ENCODE measurements at places on chromosomes 12 and 14.

DNA sequence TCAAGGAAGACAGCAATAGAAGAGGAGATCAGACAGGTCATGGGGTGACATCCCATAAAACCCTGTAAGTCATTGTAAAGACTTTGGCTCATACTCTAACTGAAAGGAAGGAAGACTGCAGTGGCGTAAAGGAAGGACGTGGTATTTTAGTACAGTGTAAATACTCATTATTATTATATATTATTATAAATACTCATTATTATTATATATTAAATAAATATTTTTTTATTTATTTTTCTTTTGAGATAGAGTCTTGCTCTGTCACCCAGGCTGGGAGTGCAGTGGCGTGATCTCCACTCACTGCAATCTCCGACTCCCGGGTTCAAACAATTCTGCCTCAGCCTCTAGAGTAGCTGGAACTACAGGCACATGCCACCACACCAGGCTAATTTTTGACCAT, 15.1 kb upstream of the LRP10 start:
- no peak overlapping the region for H3K27ac ChIP-seq
- H3K4me1 ChIP-seq: no peaks in the 10 kb centered on the region
- no peak overlapping the region for H3K4me3 ChIP-seq
- DNase-seq: no peak
- H3K27me3 ChIP-seq: no peaks in the 10 kb centered on the region
- no peaks in the 10 kb centered on the region for H3K36me3 ChIP-seq

DNA sequence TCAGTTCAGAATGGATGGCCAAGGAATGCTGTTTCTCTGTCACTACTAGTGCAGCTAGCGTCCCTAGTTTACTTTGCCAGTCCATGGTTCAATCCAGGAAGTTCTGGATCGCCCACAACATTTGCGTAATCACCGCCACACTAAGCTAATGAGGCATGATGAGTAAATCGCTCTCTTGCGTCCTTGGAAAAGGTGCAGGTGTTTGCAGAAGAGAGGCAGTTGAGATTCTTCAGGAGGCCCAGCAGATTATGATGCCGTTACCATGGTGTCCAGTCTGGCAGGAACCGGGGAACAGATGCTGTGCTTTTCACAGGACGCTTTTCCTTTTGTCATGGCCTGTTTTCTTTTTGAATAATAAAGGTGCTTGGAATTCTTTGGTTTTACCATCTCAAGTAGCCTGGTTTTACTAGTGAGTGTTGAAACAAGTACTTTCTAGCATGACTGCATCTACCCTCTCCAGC, 9.0 kb downstream of the TPH2 start:
- no peak for DNase-seq
- H3K27ac ChIP-seq: no peak overlapping the region
- H3K4me1 ChIP-seq: no peaks in the 10 kb centered on the region
- H3K36me3 ChIP-seq: no peaks in the 10 kb centered on the region
- H3K4me3 ChIP-seq: no peak overlapping the region

DNA sequence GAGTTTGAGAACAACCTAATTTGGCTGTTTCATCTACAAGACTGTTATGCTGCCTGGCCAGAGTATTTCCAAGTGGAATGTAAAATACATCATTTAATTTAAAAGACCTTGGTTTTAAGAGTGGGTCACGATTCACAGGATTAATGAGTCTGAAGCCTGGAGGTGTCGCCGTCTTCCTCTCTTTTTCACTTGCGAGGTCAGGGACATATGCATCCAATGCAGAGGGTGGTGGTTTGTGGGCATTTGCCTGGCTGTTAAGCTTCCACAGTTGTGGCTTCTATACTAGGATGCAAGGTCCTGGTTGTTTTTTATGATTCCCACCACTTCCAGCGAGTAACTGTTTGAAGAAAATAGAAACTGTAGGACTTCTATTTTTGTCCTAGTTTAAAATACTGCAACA, 22.8 kb upstream of the RASSF3 start:
- peaks cover 5% of the 10 kb centered on the region for H3K4me1 ChIP-seq
- DNase-seq: no peak
- no peaks in the 10 kb centered on the region for H3K36me3 ChIP-seq
- H3K27ac ChIP-seq: no peak overlapping the region
- no peak overlapping the region for H3K4me3 ChIP-seq

DNA sequence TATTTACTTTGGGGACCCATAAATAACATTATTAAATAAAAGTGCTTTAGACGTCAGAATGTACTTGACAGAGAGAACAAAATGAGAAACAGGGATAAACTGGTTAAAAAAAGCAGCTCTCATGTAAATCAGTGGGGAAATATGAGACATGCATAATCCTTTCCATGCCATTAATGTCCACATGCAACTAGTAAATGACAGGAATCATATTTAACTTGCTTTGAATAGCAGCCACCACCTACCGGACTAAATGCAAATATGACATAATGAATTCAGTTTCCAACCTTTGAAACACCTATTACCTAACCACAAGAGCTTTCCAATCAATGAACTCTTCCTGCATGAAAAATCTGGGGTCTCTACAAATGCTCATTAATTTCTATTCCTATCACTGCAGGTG, 19.6 kb downstream of the FGD6 start:
- H3K4me1 ChIP-seq: no peaks in the 10 kb centered on the region
- H3K36me3 ChIP-seq: no peaks in the 10 kb centered on the region
- H3K27ac ChIP-seq: no peak overlapping the region
- no peak overlapping the region for H3K4me3 ChIP-seq
- H3K27me3 ChIP-seq: no peaks in the 10 kb centered on the region
- DNase-seq: no peak

DNA sequence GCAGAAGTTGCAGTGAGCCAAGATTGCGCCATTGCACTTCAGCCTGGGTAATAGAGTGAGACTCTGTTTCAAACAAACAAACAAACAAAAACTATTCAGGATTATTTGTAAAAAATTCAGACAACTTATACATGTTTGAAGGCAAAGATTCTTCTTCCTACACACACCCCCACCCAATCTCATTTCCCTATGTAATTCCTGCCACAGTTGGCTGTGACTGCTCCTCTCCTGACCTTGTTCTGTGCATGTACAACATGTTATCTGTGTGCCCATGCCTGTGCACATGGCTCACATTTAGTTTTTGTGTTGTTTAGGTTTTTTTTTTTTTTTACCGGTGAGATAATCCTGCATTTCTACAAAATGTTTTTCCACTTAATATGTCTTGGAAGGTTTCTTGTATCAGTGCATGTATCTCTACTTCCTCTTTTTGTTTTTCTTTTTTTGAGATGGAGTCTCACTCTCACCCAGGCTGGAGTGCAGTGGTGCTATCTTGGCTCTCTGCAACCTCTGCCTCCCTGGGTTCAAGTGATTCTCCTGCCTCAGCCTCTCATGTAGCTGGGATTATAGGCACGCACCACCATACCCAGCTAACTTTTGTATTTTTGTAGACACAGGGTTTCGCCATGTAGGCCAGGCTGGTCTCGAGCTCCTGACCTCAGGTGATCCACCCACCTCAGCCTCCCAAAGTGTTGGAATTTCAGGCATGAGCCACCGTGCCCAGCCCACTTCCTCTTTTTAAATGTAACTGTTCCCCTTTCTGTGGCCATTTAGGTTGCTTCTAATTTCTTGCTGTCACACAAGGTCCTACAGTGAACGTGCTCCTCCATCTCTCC, 8.7 kb downstream of the CFAP251 start:
- H3K27me3 ChIP-seq: no peaks in the 10 kb centered on the region
- no peaks in the 10 kb centered on the region for H3K36me3 ChIP-seq
- H3K4me3 ChIP-seq: no peak overlapping the region
- no peak overlapping the region for H3K27ac ChIP-seq
- DNase-seq: no peak
- H3K4me1 ChIP-seq: peaks cover 3% of the 10 kb centered on the region

- no peaks in the 10 kb centered on the region for H3K27me3 ChIP-seq
- H3K4me1 ChIP-seq: peaks cover 7% of the 10 kb centered on the region
- no peak overlapping the region for H3K27ac ChIP-seq
- H3K4me3 ChIP-seq: no peak overlapping the region
These were observed 23.8 kb upstream of the CATSPERB start for GRCh38 chr14:91755570-91756295.

DNA sequence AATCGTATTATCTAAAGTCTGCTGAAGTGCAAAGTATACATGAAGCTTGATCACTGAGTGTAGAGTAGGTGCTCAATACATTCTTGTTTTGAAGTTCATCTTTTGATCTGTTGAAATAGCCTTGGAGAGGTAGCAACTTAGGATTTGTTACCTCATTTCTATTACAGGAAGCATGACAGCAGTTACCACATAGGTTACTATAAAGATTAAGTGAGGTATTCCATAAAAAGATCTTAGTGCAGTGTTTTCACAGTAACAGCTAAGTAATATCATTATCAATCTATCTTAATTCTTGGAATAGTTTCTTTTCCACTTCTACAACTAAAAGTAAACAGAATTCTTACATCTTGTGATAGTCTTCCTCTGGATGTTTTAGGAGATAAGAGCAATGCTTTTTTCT, 50.9 kb downstream of the BTBD7 start:
- H3K27ac ChIP-seq: no peak overlapping the region
- DNase-seq: no peak
- H3K27me3 ChIP-seq: no peaks in the 10 kb centered on the region
- H3K36me3 ChIP-seq: no peaks in the 10 kb centered on the region
- H3K4me3 ChIP-seq: no peak overlapping the region
- H3K4me1 ChIP-seq: no peaks in the 10 kb centered on the region

DNA sequence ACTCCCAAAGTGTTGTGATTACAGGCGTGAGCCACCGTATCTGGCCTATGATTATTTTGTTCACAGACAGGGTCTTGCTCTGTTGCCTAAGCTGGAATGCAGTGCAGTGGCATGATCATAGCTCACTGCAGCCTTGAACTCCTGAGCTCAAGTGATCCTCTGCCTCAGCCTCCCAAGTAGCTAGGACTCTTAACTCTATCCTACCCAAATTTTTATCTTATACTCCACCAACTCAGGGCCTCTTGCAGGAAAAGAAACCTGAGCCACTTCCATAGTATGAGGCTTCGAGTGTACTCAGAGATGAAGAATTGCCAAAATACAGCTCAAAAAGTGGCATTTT, 828 bp downstream of the MMAB start:
- peaks cover 3% of the 10 kb centered on the region for H3K4me1 ChIP-seq
- no peak overlapping the region for H3K27ac ChIP-seq
- no peak for DNase-seq
- no peak overlapping the region for H3K4me3 ChIP-seq
- no peaks in the 10 kb centered on the region for H3K36me3 ChIP-seq
- H3K27me3 ChIP-seq: no peaks in the 10 kb centered on the region

DNA sequence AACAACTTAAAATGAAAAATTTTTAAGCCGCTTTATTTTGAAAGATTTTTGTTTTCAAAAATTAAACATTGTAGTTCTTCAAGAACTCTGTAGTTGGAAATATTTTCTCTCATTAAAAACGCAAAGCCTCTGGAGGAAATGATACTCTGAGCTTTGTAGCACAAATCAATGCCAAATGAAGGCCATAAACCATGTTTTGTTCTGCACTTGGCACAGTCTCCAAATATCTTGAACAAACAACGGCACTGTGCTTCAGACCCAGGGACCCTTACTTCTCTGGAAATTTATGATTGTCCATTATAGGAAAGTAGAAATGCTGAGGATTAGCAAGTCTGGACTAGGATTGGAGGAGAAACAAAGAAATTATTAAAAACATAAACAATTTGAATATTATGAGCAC, 160.8 kb upstream of the BMP4 start:
- H3K27ac ChIP-seq: no peak overlapping the region
- DNase-seq: no peak
- peaks cover 7% of the 10 kb centered on the region for H3K4me1 ChIP-seq
- no peaks in the 10 kb centered on the region for H3K27me3 ChIP-seq

GRCh38 chr14:58598028-58598803, 39.5 kb upstream of the DACT1 start:
- DNase-seq: no peak
- no peaks in the 10 kb centered on the region for H3K27me3 ChIP-seq
- H3K4me1 ChIP-seq: no peaks in the 10 kb centered on the region
- no peak overlapping the region for H3K4me3 ChIP-seq
- H3K36me3 ChIP-seq: no peaks in the 10 kb centered on the region

GRCh38 chr12:27619308-27619707, 76.9 kb upstream of the REP15 start:
- H3K36me3 ChIP-seq: no peaks in the 10 kb centered on the region
- DNase-seq: no peak
- no peak overlapping the region for H3K27ac ChIP-seq
- H3K4me3 ChIP-seq: no peak overlapping the region
- no peaks in the 10 kb centered on the region for H3K27me3 ChIP-seq

- H3K36me3 ChIP-seq: no peaks in the 10 kb centered on the region
- DNase-seq: no peak
- H3K27ac ChIP-seq: no peak overlapping the region
- H3K27me3 ChIP-seq: no peaks in the 10 kb centered on the region
- no peak overlapping the region for H3K4me3 ChIP-seq
These were observed 84.4 kb upstream of the HIF1A start for GRCh38 chr14:61610900-61611299.

DNA sequence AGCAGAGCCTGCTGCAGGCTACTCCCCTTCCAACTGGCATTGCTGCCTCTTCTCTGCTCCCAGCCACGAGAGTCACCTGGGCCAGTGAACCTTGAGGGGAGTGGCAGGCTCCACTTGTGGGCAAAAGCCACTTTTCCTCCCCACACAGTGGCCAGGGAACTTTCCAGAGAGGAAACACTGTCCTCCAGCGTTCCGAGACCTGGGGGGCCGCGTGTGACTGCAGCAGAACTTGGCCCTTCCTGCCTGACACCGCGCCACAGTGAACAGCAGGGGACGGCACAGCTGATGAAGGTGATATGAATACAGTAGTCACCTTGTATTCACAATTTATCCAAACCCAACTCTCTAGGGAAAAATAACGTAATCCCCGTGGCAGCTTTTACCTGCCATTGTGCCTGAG, 114.9 kb downstream of the PIWIL1 start:
- no peak for DNase-seq
- H3K36me3 ChIP-seq: no peaks in the 10 kb centered on the region
- H3K27me3 ChIP-seq: no peaks in the 10 kb centered on the region
- no peak overlapping the region for H3K4me3 ChIP-seq
- H3K4me1 ChIP-seq: no peaks in the 10 kb centered on the region

GRCh38 chr12:12683725-12684124, 12.3 kb downstream of the GPR19 start:
- no peaks in the 10 kb centered on the region for H3K36me3 ChIP-seq
- no peak overlapping the region for H3K4me3 ChIP-seq
- no peaks in the 10 kb centered on the region for H3K27me3 ChIP-seq
- no peak overlapping the region for H3K27ac ChIP-seq
- H3K4me1 ChIP-seq: no peaks in the 10 kb centered on the region

GRCh38 chr12:110545812-110546211, 37.3 kb downstream of the PPTC7 start:
- peaks cover 2% of the 10 kb centered on the region for H3K4me1 ChIP-seq
- DNase-seq: no peak
- H3K27ac ChIP-seq: no peak overlapping the region
- no peaks in the 10 kb centered on the region for H3K27me3 ChIP-seq

DNA sequence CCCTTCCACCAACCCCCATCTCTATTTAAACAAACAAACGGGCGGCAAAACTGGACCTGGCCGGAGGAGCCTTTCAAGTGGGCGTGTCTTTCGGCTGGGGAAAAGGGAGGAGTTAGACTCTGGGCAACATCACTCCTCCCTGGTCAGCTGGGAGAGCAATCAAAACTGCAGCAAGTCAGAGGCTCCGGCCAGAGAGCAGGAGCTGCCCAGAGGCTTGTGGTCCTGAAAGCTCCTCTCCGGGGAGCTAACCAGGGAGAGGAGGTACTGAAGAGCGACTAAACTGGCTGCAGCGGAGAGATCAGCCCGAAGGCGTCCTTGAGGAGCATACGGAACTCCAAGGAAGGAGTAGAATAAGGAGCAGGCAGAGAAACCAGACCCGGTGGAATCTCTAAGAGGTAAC, at the start of gene NEUROD4:
Gene NEUROD4 (plus strand): TSS at position 191 of the 400 bp plus-strand sequence. CDS start 6,466 bp downstream, outside the sequence.
- H3K36me3 ChIP-seq: no peaks in the 10 kb centered on the region
- no peak within 1 kb of the TSS for H3K27ac ChIP-seq
- H3K4me1 ChIP-seq: no peaks in the 10 kb centered on the region
- no peak for DNase-seq
- H3K4me3 ChIP-seq: no peak within 1 kb of the TSS
- no peaks in the 10 kb centered on the region for H3K27me3 ChIP-seq

Data from aorta (tissue), 5 donors.